ENCODE measurements at places on chromosomes 7 and 10.

DNA sequence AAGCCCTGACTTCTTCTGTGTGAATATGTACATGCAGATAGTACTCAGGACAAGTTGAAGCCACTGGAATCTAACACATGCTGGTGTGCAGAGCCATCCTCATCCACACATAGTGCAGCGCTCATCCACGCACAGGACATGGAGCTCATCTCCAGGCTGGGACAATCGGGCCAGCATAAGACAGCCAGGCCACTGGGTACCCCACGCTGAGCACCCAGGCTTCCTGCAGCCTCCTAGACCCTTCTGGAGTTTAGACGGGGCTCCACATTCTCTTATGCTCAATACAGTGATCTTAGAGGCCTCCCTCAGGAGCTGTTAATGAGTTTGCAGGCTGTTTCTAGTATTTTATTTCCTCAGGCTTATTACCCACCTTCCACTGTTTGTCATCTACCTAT lies 238.9 kb downstream of the TNS3 start:
- no peaks in the 10 kb centered on the region for H3K4me1 ChIP-seq
- DNase-seq, result no peak
- peaks cover 22% of the 10 kb centered on the region for H3K36me3 ChIP-seq
- H3K27ac ChIP-seq, result no peak overlapping the region
- no peaks in the 10 kb centered on the region for H3K27me3 ChIP-seq

DNA sequence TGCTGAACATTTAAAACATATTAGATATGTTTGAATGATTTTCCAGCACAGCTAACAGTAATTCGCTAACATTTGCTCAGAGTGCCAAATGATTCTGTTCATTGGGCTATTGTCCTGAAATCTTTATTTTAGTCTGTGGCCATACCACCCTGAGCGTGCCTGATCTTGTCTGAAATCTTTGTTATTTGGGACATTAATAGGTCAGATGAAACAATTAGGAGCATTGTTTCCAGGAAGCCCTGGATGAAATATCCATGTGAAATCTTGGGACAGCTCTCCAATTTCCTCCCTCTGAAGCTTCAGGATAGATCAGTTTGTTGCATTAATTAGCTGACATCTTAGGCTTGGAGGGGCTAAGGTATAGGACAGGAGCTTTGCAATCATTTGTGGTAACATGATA lies 512.0 kb downstream of the KIF20B start:
- no peaks in the 10 kb centered on the region for H3K36me3 ChIP-seq
- no peak overlapping the region for H3K27ac ChIP-seq
- no peak overlapping the region for H3K4me3 ChIP-seq

GRCh38 chr10:63268798-63269503 lies 135.8 kb downstream of the NRBF2 start:
- no peaks in the 10 kb centered on the region for H3K36me3 ChIP-seq
- H3K27ac ChIP-seq, result peak overlapping the region; percentile 86
- DNase-seq, result peak; percentile 96
- H3K4me1 ChIP-seq, result peaks cover 12% of the 10 kb centered on the region
- no peaks in the 10 kb centered on the region for H3K27me3 ChIP-seq

GRCh38 chr10:26544932-26545331 lies 106.8 kb downstream of the APBB1IP start:
- DNase-seq, result no peak
- no peaks in the 10 kb centered on the region for H3K36me3 ChIP-seq
- H3K4me1 ChIP-seq, result no peaks in the 10 kb centered on the region
- no peak overlapping the region for H3K4me3 ChIP-seq
- H3K27me3 ChIP-seq, result no peaks in the 10 kb centered on the region

GRCh38 chr10:27719052-27719451 lies 26.6 kb downstream of the MKX start:
- H3K27me3 ChIP-seq, result no peaks in the 10 kb centered on the region
- no peak overlapping the region for H3K4me3 ChIP-seq
- H3K27ac ChIP-seq, result no peak overlapping the region
- no peaks in the 10 kb centered on the region for H3K36me3 ChIP-seq
- no peaks in the 10 kb centered on the region for H3K4me1 ChIP-seq
